NCI-H1694 treated with DMSO at 0.1 percent for 48 hours (cell line): ENCODE measurements at places on chromosomes 2 and 18.

- DNase-seq = no peak
Observed at GRCh38 chr2:155599834-155600233, 732.7 kb downstream of the NR4A2 start.

- no peak for DNase-seq
Observed at GRCh38 chr2:19426941-19427340, 68.5 kb upstream of the OSR1 start.

- DNase-seq = no peak
Observed at GRCh38 chr2:138415985-138416384, 85.6 kb upstream of the SPOPL start.

DNA sequence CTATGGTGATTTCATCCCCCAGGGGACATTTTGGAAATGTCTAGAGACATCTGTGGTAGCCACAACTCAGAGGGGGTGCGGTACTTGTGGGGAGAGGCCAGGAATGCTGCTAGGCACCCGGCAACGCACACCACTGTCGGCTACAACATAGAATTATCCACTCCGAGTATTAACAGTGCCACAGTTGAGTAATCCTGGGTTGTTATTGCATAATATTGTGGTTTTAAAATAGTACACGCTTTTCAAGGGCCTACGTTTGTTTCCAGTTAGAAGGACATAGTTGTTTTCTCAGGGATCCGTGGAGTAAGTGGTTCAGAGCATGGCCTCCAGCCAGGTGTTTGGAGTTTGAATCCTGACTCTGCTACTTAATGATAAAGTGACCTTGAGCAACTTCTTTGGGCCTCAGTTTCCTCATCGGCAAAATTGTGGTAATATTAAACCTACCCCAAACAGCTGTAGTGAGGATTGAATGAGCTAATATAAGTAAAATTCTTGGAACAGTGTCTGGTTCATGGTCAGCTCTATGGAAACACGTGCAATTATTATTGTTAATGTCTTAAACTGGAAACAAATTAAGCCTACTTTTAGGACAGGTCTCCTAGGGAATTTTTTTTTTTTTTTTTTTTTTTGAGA, 24.5 kb downstream of the CYP27A1 start:
- DNase-seq = no peak

DNA sequence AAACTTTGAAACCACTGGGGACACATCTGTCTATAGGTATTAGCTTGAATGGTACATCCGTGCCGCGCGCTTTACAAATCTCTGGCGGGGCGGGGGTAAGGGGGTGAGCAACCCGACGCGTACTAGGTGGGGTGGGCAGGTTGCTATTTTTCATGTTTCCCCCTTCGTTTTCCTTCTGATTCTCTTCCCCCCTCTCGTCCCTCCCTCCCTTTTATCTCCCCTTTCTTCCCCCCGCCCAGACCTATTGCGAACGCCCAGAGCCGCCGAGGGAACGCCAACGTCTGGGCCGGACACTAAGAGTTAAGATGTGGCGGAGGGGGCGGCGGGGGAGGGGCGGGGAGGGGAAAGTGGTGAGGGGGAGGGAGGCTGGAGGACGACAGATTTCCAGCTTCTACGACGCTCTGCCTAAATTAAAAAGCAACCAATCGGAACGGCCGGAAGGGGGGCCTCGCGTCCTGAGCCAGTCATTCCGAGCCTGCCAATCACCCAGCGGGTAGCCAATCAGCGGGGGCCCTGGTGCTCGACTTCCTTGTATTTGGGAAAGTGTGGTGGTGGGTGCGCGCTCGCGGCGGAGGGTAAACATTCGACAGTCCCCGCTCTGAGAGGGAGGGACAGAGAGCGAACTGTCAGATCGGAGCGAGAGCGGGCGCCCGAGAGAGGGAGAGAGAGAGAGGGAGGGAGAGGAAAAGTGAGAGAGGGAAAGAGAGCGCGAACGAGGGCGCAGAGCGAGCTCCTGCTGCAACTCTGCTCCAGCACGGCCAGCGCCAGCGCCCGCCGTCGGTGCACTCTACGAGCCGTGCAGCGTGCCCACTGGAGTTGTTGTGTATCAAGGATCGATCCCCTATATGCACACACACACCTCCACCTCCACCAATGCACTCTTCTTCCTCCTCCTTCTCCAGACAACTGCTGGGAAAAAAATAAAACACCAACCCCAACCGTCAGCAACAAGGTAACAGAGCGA, at the start of gene POU3F3:
POU3F3 (plus strand) TSS at position 582 of the 964 bp plus-strand sequence. CDS start 1,396 bp downstream, outside the sequence.
- DNase-seq = no peak

- no peak for DNase-seq
Observed at GRCh38 chr2:234683950-234684349, 187.1 kb upstream of the ARL4C start.

GRCh38 chr2:11597538-11598225, 63.8 kb downstream of the GREB1 start:
- no peak for DNase-seq

DNA sequence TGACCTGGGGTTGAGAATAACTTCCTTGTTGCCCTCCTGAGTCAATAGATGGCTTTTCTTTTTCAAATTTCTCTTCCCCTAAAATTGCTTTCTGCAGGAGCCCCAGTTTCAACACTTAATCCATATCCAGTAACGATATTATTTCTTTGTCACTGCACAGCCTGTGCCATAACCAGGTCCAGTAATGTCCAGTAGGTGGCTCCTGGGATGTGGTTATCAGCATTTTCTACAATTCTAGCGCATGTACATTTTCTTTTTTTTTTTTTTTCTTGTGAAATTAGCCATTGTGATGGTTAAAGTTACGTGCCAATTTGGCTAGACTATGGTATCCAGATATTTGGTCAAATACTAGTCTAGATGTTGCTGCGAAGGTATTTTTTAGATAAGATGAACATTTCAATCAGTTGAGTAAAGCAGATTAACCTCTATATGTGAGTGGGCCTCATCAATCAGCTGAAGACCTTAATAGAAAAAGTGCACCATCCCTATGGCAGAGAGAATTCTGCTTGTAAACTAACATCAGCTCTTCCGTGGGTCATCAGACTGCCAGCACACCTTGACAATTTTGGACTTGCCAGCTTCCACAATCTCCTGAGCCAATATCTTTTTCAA, 72.9 kb upstream of the SCG2 start:
- DNase-seq = no peak

DNA sequence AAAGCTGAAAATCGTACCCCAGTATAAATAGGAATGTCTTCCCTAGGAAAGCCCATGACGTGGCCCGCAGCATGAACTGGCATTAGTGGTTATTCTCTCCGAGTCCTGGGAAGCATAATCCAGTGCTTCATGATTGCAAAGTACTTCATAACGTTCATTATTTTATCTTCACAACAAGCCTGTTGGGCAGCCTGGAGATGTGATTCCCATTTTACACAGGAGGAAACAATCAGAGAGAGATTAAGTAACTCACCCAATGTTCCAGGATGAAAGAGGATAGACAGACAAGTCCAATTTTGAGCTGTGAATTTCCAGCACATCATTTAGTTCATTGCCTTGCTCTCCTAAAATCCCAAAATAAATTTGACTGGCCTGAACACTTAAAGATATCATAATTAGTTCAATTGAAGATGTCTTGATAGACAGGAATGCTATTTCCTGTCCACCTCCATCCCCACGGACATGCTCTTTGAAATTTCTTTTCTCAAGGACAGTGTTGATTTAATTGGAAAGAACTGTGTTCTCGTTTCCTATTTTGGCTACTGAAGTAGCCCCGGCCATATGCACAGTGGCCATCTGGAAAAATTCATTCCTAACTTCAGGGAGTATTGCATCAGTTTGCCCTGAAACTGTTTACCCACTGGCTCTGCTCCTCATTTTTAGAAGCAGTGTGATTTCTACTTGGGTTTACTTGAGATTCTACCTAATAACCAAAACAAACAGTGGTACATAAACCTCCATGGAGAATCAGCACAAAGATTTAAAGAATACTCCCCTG, 93.9 kb downstream of the VWC2L start:
- DNase-seq = no peak

GRCh38 chr2:234480337-234480736, 16.5 kb downstream of the ARL4C start:
- DNase-seq = no peak

DNA sequence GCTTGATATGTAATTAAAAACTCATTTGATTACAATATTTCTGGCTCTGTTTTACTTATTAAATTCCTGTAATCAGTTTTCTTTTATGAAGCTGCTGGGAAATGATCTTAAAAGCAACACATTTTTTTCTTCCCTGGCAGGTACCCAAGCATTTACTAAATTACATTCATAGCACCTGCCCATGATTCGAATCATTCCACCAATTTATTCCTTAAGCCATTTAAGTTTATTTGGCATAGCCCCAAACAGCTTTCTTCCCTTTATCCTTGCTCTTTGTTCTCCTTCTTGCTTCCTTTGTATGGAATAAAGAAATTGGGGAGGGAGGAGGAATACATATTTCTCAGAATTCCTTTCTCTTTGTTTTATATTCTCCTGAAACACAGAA, 241.3 kb downstream of the AGPS start:
- no peak for DNase-seq

DNA sequence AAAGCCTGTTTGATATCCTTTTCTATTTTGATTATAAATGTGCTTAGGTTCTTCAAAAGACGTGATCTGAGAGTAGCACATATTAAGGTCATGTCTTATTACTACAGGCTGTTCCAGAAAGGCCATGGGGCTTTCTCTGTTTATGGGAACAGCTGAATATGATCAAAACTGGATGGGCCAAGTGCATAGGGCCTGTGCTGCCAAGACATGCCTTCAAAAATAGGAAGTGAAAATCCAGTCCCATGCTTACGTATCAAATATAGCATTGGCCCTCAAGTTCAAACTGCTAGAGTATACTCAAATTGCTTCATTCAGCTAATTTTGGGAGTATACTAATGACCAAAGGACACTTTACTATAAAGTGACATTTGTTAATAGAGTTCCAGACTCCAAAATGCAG, 24.1 kb downstream of the SLC25A52 start:
- no peak for DNase-seq

- no peak for DNase-seq
Observed at GRCh38 chr2:203744091-203744490, 37.7 kb downstream of the CD28 start.

- DNase-seq = no peak
Observed at GRCh38 chr2:65553504-65554074, 121.2 kb upstream of the SPRED2 start.

DNA sequence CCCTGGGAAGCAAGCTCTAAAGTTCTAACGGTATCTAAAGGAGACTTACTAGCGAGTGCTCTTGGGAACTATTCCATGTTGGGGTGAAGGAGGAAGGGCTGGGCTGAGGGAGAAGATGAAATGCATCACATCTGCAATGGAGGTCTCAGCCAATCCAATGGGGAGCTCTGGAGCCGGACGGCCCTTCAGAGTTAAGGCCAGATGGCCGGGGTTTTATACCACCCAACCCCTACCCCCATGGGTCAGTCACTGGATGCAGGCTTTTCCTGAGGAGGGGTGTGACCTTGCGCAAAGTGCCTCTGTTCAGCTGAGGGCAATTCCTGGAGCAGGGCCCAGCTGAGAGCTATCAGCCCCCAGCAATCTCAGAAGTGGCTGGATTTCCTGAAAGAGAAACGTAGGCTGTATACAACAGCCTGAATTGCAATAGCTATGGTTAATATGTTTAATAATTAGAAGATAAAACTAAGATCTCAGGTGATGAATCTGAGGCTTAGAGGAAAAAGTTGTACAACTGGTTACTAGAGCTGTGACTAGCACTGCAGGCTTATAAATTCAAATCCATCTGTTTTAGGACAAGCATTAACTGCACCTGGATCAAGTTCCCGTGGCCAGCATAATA, 21.6 kb downstream of the EIPR1 start:
- DNase-seq = no peak

DNA sequence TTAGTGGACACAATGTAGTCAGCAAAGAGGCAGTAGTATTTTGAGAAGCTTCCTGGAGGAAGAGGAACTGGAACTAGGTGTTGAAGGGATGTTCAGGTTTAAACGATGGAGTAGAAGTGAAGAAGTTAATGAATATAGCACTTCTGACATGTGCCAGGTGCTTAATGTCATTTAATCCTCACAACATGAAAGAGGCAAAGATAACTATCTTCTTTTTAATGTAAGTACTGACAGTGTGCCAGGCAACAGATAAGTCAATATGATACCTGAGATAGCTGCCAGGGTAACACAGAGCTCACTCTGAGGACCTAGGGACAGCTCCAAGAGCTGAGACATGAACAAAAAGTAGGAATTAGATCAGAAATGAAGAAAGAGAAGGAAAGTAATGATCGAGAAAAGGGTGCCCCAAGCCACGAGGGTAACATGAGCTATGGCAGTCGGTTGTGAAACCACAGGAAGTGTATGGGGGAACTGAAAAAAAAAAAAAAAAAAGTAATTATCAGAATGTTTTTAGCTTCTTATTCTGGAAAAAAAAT, 140.7 kb downstream of the RNF144A start:
- no peak for DNase-seq

DNA sequence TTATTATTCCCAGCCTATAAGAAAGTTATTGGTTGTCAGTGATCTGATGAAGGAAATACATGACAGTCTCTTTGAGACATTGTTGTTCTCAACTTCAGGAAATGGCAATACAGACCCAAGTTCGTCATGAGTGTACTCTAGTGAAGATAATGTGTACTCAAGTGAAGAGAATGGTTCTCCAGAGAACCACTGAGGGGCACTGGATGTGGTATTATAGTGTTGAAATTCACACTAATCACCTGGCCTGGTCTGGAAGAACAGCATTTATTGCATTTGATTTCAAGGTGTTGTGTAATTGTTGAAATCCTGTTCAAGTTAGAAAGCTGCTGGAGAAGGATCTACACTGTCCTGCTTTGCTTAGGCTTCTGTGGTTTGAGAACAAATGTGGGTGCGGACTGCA, 23.4 kb upstream of the OTX1 start:
- no peak for DNase-seq

DNA sequence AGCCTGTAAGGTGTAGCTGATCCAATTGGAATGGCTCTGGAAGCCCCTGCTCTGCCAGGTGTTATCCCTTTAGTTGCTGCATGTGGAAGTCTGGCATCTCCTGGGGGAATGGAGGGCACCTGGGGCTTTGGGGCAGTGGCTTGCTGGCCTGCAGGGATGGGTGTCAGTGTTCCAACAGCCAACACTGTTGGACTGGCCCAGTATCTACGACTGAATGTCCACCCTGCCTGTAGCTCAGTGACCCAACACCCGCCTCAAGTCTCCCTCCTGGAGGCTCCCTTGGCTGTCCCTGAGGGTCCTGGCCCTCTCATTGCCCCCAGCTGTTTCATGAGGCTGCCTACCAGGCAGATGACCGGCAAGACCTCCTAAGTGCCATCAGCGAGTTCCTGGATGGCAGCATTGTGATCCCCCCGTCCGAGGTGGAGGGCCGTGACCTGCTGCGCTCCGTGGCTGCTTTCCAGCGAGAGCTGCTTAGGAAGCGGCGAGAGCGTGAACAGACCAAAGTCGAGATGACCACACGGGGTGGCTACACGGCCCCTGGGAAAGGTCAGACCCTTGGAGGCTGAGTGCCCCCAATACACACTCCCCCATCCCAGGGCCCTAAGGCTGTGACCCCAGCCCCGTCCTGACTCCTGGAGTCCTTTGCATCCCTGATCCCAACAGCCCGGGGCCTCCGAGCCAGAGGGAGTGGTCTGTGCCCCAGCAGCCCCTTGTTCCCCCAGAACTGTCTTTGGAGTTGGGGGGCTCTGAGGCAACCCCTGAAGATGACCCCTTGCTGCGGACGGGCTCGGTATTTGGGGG, 7.7 kb downstream of the SLC4A3 start:
- no peak for DNase-seq
